ENCODE measurements at places on chromosomes 1 and 21. TPM values are rescaled to one million over a fixed set of nuclear protein-coding genes. Genes with fewer than 3 reads are reported as not detected.

Gene TENT5C
- total RNA-seq = 0.09 TPM

Gene ZMYND12
- total RNA-seq = 0.27 TPM

Gene DESI2
- total RNA-seq = 52.1 TPM

Gene C1orf115
- 29.7 TPM for total RNA-seq

Gene CHD5
- 0.19 TPM for total RNA-seq

Gene FCMR
- not detected for total RNA-seq

Gene RGS18
- total RNA-seq = not detected

Gene FCRL1
- total RNA-seq = not detected

Gene S100A7A
- total RNA-seq = not detected

Gene PLEKHA6
- 2.9 TPM for total RNA-seq

All from endothelial cell of coronary artery (primary cell).